ENCODE measurements at places on chromosomes 7 and 10. TPM values are rescaled to one million over a fixed set of nuclear protein-coding genes. Genes with fewer than 3 reads are reported as not detected.

The TMEM176B gene
- not detected for total RNA-seq

The OPN4 gene
- not detected for total RNA-seq

The NKX2-3 gene
- not detected for total RNA-seq

DNA sequence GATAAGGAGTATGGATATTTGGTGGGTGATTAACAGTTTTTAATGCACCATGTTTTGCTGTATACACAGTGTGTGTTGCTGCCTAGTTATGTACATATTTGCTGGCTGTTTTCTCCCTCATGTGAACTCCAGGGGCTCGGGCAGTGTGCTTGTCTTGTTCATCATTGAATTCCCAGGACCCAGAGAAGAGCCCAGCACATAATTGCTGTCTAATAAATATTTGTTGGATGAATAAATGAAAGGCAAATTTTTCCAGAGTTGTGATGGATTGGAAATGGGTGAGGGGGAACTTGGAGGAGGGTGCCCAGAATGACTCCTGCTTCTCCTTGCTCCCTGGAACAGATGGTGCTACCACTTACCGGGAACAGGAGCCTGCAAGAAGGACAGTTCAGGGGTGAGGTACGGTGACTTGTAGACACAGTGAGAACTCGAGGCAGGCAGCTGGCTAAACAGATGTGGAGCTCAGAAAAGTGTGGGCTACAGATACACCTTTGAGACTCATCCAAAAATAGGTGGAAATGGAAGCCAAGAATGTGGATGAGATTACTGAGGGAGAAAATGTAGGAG is 586.8 kb upstream of the MGMT start:
- H3K27ac ChIP-seq, result no peak overlapping the region
- H3K36me3 ChIP-seq, result no peaks in the 10 kb centered on the region
- H3K4me3 ChIP-seq, result no peak overlapping the region
- H3K27me3 ChIP-seq, result peaks cover 2% of the 10 kb centered on the region
- no peak for DNase-seq

- no peaks in the 10 kb centered on the region for H3K36me3 ChIP-seq
- no peak overlapping the region for H3K4me3 ChIP-seq
- H3K27me3 ChIP-seq, result no peaks in the 10 kb centered on the region
- H3K27ac ChIP-seq, result no peak overlapping the region
- no peaks in the 10 kb centered on the region for H3K4me1 ChIP-seq
Measured at GRCh38 chr10:53135897-53136253, 363.3 kb upstream of the MBL2 start.

DNA sequence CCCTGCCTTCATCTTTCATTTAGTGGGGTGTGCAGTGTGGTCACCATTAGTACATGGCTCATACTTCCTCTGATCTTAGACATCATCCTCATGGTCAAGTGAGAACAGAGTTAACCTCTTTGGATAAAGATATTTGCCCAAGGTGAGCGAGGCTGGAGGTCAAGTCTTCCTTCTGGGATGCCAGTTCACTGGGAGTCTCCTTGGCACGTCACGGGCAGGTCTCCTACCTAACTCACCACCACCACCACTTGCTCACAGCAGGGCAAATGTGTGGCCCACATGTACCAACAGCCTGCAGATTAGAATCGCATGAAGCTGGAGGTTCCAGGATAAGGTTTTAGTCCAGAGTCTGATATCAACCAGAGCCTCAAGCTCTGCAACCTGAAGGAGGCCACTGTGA is 164.6 kb downstream of the USP6NL start:
- peaks cover 2% of the 10 kb centered on the region for H3K4me1 ChIP-seq
- DNase-seq, result no peak
- H3K27ac ChIP-seq, result no peak overlapping the region
- no peaks in the 10 kb centered on the region for H3K36me3 ChIP-seq
- H3K27me3 ChIP-seq, result peaks cover 9% of the 10 kb centered on the region

- H3K4me1 ChIP-seq, result no peaks in the 10 kb centered on the region
- H3K4me3 ChIP-seq, result no peak overlapping the region
- no peak for DNase-seq
- peaks cover 33% of the 10 kb centered on the region for H3K27me3 ChIP-seq
Measured at GRCh38 chr10:4678023-4678950, 147.7 kb upstream of the AKR1E2 start.

- H3K27ac ChIP-seq, result no peak overlapping the region
- H3K36me3 ChIP-seq, result no peaks in the 10 kb centered on the region
- no peaks in the 10 kb centered on the region for H3K27me3 ChIP-seq
Measured at GRCh38 chr10:126500185-126500584, 111.9 kb upstream of the ADAM12 start.

DNA sequence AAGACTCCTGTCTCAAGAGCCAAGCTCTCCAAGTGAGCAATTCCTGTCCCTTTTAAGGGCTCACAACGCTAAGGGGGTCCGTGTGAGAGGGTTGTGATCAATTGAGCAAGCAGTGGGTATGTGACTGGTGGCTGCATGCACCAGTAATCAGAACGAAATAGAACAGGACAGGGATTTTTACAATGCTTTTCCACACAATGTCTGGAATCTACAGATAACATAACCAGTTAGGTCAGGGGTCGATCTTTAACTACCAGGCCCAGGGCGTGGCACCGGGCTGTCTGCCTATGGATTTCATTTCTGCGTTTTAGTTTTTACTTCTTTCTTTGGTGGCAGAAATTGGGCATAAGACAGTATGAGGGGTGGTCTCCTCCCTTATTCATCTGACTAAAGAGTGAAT is 54.9 kb upstream of the SP4 start:
- H3K4me1 ChIP-seq, result peaks cover 8% of the 10 kb centered on the region
- H3K4me3 ChIP-seq, result no peak overlapping the region
- H3K36me3 ChIP-seq, result peaks cover 21% of the 10 kb centered on the region
- H3K27me3 ChIP-seq, result no peaks in the 10 kb centered on the region
- DNase-seq, result no peak

DNA sequence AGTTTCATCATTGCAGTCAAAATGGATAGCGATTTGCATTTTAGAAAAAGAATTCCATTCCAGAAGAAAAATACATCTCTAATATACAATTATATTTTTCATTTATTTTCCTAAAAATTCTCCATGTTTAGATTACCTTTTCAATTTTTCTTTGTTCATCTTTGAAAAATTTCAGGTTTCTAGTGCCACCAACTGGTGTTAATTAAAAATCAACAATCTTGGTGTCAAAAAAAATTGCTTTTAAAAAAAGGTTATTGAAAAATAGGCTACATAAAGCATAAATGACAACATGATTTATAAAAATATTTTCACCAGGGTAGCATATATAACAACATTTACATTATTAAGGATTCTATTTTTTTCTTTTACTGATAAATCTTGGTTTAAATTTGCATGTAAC is 53.0 kb downstream of the CCDC186 start:
- no peak overlapping the region for H3K4me3 ChIP-seq
- DNase-seq, result no peak
- no peak overlapping the region for H3K27ac ChIP-seq

DNA sequence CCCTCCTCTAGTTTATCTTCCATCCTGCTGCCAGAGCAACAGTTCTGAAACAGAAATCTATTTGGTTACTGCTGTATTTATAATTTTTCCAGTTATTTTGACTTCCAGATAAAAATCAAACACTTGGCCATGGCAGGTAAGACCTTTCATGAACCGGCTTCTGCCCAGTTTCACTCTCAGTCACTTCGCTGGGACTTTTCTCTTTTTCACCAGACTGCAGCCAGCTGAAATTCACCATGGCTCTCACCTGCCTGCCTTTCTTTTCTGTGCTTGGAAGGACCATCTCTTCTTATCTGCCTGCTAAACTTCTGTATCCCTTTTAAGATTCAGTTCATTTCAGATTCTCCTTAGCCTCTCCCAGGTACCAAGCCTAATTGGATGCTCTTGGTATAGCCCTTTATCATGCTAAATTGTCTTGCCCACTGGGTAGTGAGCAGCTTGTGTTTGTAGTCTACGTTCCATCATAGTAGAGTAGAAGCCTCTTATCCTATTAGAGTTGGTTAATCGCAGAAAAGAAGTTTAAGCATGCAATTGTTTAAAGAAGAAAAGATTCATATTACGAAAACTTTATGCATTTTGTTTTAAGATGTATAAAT is 71.7 kb downstream of the TAF3 start:
- no peak overlapping the region for H3K27ac ChIP-seq
- peaks cover 3% of the 10 kb centered on the region for H3K4me1 ChIP-seq
- no peaks in the 10 kb centered on the region for H3K36me3 ChIP-seq
- H3K4me3 ChIP-seq, result no peak overlapping the region
- H3K27me3 ChIP-seq, result no peaks in the 10 kb centered on the region
- no peak for DNase-seq

- peaks cover 14% of the 10 kb centered on the region for H3K4me1 ChIP-seq
- peaks cover 12% of the 10 kb centered on the region for H3K36me3 ChIP-seq
- DNase-seq, result no peak
- no peak overlapping the region for H3K27ac ChIP-seq
- H3K27me3 ChIP-seq, result no peaks in the 10 kb centered on the region
Measured at GRCh38 chr10:132406181-132406580, 9.2 kb downstream of the PWWP2B start.

DNA sequence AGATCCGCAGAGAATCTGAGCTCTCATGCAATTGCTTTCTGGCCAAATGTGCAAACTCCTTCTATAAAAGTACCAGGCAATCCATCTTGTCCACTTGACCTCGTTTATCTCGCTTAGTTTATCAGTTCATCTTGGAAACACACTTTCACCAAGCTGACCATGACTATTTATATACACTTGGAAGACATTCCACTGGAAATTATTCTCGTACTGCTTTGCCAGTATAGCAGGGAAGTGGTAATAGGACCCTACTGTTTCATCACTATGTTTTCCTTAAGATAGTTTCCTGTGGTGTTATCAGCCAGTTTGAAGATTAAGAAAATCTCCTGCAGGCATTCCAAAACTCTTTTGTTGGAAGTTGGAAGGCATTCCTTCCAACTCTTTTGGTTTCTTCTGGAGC is 115.3 kb upstream of the FAM171A1 start:
- peaks cover 2% of the 10 kb centered on the region for H3K27me3 ChIP-seq
- H3K36me3 ChIP-seq, result no peaks in the 10 kb centered on the region
- H3K4me1 ChIP-seq, result no peaks in the 10 kb centered on the region
- no peak for DNase-seq

- H3K4me1 ChIP-seq, result peaks cover 60% of the 10 kb centered on the region
- H3K36me3 ChIP-seq, result peaks cover 5% of the 10 kb centered on the region
- H3K27me3 ChIP-seq, result no peaks in the 10 kb centered on the region
- peak overlapping the region; percentile 85 for H3K4me3 ChIP-seq
Measured at GRCh38 chr10:102118867-102119266, 1.3 kb downstream of the LDB1 start.

GRCh38 chr7:77427996-77428603 is 12.0 kb upstream of the GSAP start:
- no peaks in the 10 kb centered on the region for H3K36me3 ChIP-seq
- H3K27ac ChIP-seq, result peak overlapping the region; percentile 81
- H3K4me3 ChIP-seq, result no peak overlapping the region
- H3K4me1 ChIP-seq, result peaks cover 52% of the 10 kb centered on the region

Data from activated CD8-positive, alpha-beta T cell treated with anti-CD3 and anti-CD28 coated beads, Interleukin-2, amount 10 ng/mL, durations not matched to agents 7 days and 5 days (primary cell).